Hindlimb muscle (tissue), 1 donor: ENCODE measurements at places on chromosomes 7 and 10.

GRCh38 chr10:113709221-113709838, 29.6 kb downstream of the CASP7 start:
- no peak for DNase-seq

DNA sequence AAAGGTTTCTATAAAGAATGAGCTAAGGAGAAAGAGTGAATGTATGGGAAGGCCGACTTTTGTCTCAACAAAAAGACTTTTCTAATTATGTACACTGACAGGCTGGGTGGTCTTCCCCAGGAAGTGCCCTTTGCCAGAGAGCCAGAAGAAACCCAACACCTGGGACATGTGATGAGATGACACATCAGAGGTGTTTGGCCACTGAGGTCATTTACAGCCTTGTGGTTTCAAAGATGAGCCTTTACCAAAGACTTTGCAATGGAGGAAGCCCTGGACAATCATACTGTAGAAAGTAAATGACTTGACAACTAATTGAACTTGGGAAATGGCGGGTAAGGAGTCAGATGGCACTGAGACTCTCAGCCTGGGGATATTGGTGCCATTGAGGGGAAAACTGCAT, 3.4 kb upstream of the NRG3 start:
- DNase-seq = no peak

GRCh38 chr7:116234517-116235200, 24.3 kb downstream of the TES start:
- DNase-seq = no peak

DNA sequence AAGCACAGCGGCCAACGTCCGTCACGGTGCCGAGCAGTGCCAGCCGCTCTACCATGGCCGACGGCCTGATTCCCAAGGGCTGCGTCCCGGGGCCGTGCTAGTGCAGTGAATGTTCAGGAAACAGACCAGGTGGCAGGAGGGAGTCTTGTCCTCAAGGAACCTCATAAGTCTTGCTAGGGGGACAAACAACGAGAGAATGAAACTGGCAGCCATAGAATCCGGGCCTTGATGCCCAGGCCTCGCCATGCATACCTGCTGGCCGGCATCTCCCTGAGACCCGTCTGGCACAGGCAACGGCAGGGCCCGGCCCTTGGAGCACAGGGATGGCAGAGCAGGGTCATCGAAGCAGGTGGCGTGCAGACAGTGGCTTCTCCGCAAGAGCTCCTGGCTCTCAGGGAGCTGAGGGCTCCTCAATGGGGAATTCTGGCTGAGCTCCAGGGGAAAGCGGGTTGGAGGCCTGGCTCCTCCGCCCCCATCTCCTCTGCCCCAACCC, 58.8 kb downstream of the DIP2C start:
- DNase-seq = no peak

DNA sequence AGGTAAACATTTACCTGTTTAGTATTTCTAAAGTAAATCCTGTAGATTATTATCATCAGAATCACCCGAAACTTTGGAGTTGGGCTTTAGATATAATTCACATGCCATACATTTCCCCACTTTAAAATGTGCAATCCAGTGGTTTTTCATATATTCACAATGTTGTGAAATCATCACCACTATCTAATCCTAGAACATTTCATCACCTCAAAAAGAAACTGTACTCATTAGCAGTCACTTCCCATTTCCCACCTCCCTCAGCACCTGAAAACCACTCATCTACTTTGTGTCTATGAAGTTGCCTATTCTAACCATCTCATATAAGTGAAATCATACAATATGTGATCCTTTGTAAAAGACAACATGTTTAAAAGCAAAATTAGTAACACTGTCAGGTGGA, 182.6 kb downstream of the FZD1 start:
- DNase-seq = no peak

- peak; percentile 90 for DNase-seq
These were observed 892 bp upstream of the ZYX start for GRCh38 chr7:143380260-143380645.

DNA sequence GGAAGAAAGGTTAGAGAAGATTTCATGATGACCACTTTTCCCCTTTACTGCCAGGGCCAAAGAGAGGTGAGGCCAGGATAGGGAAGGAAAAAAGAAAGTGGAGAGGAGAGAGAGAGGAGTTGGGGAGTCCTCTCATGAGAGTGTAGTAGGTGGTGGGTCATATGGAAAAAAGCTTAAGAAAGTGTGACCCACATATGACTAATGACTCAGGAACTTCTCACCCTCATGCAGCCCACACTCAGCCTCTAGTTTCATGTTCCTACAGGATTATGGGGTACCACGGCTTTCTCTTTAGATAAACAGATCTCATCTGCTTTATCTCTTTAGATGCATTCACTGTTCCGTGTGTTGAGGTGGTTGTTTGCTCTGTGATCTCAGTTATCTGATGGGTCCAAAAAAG, 462.5 kb upstream of the IGFBP3 start:
- no peak for DNase-seq

DNA sequence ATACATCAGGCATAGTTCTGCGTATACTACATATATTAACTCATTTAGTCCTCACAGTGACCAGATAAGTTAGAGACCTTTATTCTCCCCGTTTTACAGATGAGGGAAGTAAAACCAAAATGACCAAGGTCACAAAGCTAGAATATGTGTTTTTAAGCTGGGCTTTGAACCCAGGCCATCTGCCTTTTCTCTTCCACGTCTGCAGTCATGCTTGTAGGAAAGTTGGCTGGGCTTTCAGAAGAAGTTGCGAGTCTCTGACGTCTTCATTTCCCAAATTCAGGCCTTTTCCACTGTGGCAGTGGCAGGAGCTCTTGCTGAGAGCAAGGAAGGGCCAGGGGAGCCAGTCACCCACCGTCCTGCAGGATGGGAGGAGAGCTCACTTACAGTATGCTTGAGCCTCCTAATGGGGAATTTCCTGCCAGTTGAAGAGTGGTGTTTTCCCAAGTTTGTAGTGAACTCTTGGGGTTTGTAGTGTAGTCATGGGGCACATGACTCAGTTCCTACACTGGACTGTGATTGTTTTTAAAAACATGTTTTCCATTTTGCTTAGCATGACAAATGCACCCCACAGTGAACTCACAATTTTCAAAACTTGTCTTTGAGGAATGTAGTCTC, 34.2 kb downstream of the CYP17A1 start:
- peak; percentile 75 for DNase-seq

GRCh38 chr7:28732071-28732869, 225.9 kb downstream of the TRIL start:
- peak; percentile 83 for DNase-seq

DNA sequence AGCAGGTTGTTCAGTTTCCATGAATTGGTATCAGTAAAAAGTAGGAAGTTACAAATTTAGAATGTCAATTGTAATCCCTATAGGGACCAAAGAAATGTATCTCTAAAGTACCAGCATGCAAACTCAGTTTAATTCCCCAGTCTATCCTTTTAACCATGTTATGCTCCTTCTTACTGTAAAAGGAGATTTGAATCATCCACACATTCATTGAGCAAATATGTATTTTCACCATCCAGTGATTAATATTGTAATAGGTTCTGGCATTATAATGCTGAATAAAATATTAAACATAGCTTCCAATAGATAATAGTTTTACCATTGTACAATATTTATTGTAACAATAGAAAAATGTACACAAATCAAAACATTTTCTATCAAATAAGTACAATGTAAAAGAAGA, 228.2 kb upstream of the SEMA3A start:
- DNase-seq = no peak

DNA sequence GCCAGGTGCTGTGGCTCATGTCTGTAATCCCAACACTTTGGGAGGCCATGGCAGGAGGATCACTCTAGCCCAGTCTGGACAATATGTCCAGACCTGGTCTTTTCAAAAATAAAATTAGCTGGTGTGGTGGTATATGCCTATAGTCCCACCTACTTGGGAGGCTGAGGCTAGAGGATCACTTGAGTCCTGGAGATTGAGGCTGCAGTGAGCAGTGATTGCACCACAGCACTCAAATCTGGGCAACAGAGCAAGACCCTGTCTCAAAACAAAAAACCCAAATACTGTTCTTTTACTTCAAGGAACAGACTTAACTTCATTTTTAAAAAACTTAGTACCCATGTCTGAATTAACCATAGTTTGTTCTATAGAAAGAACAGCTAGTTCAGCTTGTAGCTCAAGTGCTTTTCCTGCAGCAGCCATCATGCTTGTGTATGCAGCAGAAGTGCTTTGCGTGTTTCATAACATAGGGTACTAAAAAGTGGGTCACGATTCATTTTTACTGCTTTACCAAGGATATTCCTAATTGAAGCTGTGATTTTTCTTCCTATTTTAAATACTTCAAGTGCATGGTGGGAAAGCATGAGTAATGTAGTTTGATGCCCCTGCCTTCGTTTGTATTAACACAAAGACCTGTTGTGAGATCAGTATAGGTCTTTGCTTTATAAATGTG, 5.9 kb downstream of the EIF4H start:
- no peak for DNase-seq

GRCh38 chr10:114811862-114812261, 9.7 kb upstream of the FHIP2A start:
- DNase-seq = no peak

DNA sequence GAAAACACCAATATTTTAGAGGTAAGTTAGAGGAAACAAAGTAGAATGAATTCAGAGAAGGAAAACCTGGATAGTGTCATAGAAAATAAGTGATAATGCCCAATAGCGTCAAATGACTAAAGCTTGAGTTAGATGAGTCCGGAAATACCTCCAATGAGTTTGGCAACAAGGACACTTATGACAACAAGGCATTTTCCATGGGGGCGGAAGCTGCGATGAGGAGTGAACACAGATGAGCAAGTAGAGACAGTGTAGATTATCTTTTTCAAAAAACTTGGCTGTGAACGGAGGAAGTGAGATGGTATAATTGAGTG, 383 bp upstream of the R3HCC1L start:
- DNase-seq = no peak

GRCh38 chr10:74967911-74968666, 141.7 kb downstream of the KAT6B start:
- DNase-seq = no peak

DNA sequence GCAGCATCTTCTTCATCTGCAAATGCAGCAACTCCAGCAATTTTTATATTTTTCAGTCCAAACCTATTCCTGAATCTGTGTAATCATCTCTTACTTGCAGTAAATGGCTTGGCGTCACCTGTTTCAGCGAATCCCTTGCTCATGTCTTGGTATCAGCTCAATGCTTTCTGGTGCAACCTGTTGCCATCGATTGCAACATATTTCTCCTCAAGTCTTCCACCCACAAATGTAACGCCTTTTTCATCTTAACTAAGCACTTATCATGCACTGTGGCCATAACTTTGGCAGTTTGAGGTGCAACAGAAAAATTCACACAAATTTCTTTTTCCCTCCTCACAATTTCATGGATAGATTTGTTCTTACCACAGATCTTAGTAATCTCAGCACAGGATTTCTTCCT, 168.3 kb downstream of the HERPUD2 start:
- DNase-seq = no peak

- DNase-seq = no peak
These were observed 134.8 kb downstream of the TMEM26 start for GRCh38 chr10:61318429-61318828.

DNA sequence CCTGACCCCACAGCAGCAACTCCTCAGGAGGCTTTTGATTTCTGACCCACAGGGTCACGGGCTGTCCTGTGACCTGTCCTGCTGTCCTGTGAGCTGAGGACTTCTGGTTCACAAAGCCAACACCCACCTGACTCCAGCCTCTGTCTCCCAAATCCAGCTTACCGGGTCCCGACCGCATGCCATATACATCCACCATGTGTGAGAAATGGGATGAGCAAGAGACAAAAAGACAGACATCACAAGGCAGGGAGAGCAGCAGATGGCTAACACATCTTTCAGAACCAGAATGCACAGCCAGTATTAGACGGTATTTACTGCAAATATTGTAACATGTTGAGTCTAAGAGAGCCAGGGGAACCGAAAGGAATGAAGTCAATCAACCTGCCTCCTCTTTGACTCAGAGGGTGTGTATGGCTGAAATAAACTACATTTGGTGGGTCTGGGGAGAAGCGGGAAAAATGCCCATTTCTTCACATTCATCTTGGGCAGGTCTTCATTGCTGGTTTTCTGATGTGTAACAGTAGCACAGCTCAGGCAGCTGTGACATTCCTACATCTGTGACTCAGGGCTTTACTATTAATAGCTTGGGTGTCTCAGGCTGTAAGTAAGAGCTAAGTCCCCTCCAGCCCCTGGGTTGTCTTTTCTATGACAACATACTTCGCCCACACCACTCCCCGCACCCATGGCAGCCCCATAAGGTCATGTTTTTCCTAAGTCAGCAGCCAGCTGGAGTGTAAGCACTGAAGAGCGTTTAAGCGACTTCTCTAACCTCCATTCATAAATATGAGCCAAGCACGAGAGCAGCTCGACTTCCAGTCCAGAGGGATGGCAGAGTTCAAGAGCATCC, 25.0 kb downstream of the ABLIM1 start:
- peak; percentile 76 for DNase-seq

DNA sequence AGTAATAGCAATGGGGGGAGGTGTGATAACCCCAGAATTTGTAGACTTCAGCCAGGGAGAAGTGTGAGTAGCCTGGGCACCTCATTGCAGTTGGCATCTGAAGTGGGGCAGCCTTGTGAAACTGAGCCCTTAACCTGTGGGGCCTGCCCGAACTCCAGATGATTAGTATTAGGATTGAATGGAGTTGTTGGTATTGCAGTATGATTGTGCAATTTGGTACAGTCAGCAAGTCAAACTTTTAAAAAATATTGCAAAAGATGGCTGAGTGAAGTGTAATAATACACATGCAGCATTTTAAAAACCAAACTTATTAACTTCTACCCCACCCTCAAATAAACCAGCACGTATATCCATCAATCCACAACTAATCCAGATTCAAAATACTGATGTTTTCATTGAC, 9.3 kb downstream of the RBM33 start:
- DNase-seq = no peak

DNA sequence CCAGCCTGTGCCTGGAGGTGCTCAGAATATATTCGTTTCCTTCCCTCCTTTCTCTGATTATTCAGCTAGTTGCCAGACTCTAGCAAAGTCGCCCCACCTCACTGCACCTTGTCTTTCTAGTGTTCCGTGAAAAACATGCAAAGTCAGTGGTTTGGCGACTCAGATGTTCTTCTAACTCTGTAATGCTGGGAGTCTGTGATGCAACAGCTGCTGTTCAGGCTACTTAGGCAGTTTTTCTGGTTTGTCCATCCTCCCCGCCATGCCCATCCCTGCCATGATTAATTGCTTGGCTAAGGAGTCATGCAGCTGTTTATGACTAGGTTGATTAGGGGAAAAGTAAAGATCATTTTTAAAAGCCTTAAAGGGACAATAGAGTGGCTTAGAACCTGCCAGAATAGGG, 99.4 kb downstream of the MTPN start:
- DNase-seq = peak; percentile 8

GRCh38 chr7:139626817-139627216, 103.3 kb downstream of the CLEC2L start:
- no peak for DNase-seq
